ENCODE measurements at places on chromosomes 13 and 19.
A peak's percentile ranks its signal among the peaks of the same experiment; 100 is the strongest.

DNA sequence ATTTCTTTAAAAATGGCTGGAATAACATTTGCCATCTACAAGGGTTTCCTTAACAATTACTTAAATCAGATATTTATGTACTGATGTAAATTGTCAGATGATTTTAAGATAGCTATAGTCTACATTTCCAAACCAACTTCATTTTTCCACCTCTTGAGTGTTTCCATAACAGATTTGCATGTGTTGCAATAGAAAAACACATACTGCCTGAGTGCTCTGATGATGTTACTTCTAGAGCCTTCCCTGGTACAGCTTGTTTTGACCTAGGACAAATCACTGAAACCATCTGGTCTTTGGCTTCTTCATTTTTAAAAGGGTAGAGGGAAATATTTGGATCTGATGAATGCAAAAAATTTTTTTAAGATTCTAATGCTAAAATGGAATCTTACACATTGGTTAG is 245.9 kb downstream of the PCDH9 start:
- DNase-seq, result no peak

GRCh38 chr13:94761407-94761806 is 49.1 kb upstream of the SOX21 start:
- no peak for DNase-seq

DNA sequence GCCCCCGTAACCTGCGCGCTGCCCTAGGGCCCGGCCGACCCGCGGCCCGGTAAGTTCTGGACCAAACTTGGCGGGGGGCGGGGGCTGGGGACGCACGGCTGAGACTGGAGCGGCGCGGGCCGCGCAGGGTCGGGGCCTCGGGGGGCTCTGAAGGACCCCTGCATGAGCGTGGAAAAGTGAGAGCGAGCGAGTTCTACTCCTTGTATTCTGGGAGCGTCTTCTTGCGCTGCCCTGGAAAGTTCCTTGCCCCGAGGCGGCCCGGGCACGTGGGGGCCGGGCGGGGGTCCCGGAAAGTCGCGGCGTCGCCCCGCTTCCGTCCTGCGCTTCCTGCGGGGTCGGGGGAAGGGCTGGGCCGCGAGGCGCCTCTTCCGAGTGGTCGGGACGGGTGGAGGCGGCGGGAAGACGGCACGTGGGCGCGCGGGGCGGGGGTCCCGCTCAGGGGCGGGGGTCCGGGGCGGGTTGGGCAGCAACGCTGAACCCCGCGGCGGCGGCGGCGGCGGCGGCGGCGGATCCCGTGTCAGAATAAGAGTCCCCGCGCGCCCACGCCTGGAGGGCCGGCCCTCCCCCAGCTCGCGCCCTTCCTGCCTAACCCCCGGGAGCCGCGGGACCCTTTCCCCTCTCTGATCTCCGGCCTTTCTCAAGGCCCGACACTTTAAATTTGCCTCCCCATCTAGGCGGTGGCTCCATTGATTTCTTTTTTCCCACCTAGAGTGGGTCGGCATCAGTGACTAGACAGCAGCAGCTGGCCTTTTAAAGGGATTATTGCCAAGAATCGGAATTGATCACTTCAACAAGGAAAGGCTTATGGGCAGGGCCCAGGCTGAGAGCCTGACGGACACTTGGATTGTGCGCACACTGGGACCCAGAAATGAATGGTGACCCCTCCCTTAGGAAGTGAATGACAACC is 749 bp downstream of the GATAD2A start:
- DNase-seq, result peak; percentile 79

DNA sequence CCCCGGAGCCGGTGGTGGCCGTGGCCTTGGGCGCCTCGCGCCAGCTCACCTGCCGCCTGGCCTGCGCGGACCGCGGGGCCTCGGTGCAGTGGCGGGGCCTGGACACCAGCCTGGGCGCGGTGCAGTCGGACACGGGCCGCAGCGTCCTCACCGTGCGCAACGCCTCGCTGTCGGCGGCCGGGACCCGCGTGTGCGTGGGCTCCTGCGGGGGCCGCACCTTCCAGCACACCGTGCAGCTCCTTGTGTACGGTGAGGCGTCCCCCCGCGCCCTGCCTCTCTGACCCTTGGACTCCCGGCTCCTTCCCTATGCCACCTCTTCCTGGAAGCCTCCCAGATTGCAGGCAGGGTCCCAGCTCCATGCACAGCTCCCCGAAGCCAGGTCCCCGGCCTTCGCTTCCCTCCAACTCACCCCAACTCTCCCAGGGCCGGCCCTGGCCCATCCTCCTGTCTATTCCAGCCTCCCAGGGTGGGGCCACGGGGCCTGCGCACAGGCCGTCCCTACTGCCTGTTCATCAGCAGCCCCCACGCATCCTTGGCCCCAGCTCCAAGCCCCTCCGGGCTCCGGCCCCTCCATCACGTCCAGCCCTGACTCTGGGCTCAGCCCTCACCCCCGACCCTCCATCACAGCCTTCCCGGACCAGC is 1.7 kb downstream of the MADCAM1 start:
- DNase-seq, result no peak

- no peak for DNase-seq
These were observed 431.4 kb downstream of the TBC1D4 start for GRCh38 chr13:75050419-75051046.

GRCh38 chr19:31882709-31883108 is 462.7 kb upstream of the ZNF507 start:
- DNase-seq, result no peak

All from activated T-cell treated with anti-CD3 and anti-CD28 coated beads, Interleukin-2, amount 50 U/mL, for 72 hours (primary cell).